ENCODE measurements at places on chromosomes 3 and 15.

- no peak for DNase-seq
Measured at GRCh38 chr15:32674681-32675080, 33.2 kb downstream of the SCG5 start.

DNA sequence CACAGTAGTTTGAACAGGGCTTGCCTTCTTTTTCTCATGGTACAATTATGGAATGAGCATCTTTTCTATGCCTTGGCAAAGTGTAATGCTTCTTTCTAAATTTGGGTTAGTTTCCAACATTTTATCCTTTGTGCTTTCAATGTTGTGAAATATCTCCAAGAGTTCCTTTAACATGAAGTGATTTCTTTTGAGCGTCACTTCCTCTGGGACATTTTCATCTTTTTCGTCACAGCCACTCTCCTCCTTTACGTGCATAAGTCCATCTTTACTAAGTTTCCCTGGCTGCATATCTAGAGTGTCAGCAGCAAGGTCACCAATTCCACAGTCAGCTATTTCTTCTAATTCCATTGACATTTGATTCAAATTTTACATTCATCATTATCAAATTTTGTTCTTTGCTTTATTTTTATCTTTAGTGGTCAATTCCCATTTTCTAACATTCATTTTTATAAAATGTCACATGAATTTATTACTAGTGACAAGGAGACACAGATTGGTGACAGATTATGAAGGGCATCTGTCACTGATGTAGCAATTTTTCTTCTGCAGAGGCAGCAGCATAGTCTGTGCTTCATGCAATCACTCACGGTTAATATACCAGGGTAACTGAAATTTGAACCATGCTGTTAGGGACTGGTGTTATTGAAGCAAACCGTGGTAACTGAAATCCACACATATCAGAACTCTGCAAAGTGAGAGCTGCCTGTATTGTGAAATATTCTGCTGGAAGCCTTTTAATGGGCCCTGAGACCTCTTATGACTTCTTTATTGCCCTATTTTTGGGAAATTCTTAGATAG, 126.5 kb upstream of the THBS1 start:
- DNase-seq: no peak

GRCh38 chr3:83033133-83033532, 1271.7 kb upstream of the GBE1 start:
- no peak for DNase-seq

DNA sequence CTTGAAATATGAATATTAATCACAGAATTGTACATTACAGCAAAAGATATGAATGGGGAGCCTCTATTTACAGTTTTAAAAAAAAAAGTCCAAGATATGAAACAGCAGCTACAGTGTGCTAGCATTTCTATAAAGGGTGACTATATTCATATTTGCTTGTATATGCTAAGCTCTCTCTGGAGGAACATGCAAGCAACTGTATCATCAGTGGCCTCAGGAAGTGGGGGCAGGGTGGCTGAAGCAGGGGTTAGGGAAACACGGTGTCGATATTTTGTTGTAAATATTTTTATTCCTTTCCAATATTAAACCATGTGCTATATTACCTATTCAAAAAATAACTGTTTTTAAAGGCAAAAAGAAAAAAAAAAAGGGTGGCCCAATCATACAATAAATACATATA, 2.3 kb downstream of the UACA start:
- no peak for DNase-seq

GRCh38 chr3:29140666-29141065, 140.2 kb upstream of the RBMS3 start:
- DNase-seq: no peak

- no peak for DNase-seq
Measured at GRCh38 chr15:92035961-92036360, 182.5 kb downstream of the SLCO3A1 start.

DNA sequence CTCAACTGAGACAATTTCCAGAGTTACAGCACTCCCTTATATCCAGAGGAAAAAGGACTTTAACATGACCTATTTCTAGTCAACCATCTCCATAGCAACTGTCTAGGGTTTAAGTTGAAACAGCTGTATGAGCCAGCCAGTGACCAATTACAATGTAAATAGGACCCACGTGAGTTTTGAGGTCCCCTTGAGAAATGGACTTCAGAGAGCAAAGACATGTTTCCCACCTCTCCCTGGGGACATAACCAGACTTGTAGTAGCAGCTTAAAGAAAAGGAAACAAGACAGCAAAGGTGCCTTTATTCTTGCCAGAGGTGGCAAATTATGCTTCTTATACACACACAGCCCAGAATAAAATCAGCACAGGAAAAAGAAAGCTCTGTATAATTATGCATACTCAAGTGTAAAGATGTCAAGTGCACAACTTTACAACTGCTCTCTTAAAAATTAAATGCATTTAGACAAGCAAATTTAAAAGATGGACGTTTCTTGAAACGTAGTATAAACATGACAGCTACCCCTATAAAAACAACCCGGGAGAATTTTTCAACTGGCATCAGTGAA, 40.2 kb downstream of the SUMF1 start:
- DNase-seq: no peak

GRCh38 chr3:71680603-71681002, 44.6 kb downstream of the EIF4E3 start:
- DNase-seq: no peak

- no peak for DNase-seq
Measured at GRCh38 chr3:41419809-41420208, 220.5 kb downstream of the CTNNB1 start.

DNA sequence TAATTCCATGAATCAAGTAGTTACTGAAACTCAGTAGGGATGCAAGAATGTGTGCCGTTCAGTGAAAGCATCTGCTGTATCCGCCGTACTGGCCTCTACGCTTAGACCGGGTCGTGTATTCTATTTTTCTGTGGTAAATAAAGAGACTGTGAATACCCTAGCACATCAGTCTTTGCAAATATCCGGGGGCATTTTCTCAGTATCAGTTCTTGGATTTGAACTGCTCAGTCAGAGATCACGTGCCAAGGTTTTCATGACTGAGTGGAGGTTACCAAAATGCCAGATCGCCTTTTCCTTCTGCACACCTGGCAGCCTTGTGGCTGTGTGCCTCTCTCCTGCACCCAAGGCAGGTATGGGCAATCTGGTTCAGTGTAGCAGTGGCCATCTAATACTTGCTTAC, 377.0 kb downstream of the OCA2 start:
- no peak for DNase-seq

DNA sequence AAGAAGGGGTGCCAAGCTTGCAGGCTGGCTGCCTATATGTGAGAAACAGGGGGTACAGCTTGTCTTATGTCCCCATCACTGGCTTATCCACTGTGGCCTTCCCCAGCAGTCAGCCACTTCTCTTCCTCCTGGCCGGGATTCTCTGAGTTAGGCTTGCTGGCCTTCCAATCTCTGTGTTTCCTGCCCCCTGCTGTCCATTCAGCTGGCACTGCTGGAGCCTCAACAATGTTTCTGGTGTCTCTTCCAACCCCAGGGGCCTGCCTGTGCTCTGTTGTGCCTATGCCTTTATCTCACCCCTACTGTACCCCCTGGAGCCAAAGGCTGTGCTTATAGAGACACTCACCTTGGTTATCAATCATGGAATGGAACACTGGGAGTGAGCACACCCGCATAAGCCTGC, 36.5 kb downstream of the ANAPC13 start:
- no peak for DNase-seq

- no peak for DNase-seq
Measured at GRCh38 chr3:127720161-127720823, 47.5 kb downstream of the ABTB1 start.

GRCh38 chr15:80800067-80800466, 20.9 kb downstream of the CEMIP start:
- DNase-seq: no peak

GRCh38 chr15:70420086-70420947, 322.6 kb upstream of the TLE3 start:
- DNase-seq: no peak

DNA sequence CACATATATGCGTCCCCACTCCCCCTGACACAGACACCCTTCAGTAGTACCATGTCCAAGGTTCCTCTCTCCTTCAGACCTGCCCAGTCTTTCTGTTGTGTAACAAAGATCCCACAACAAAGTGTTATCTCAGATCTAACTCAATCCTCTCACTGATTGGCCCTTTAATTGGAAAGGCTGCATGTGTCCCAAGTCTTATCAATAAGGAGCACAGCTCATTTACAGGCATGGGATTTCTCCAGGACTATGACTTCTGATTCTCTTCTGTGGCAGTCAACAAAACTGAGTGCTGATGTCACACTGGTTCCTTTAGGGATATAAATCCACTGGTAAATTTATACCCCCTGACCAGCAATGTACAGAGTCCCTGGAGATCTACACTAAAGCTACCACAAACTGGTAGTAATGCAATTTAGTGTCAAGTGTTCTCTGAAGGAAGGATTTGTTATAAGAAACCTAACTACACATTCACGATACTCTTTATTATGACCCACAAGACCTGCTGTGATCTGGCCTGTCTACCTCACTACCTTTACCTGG, 28.1 kb downstream of the CLK3 start:
- no peak for DNase-seq

DNA sequence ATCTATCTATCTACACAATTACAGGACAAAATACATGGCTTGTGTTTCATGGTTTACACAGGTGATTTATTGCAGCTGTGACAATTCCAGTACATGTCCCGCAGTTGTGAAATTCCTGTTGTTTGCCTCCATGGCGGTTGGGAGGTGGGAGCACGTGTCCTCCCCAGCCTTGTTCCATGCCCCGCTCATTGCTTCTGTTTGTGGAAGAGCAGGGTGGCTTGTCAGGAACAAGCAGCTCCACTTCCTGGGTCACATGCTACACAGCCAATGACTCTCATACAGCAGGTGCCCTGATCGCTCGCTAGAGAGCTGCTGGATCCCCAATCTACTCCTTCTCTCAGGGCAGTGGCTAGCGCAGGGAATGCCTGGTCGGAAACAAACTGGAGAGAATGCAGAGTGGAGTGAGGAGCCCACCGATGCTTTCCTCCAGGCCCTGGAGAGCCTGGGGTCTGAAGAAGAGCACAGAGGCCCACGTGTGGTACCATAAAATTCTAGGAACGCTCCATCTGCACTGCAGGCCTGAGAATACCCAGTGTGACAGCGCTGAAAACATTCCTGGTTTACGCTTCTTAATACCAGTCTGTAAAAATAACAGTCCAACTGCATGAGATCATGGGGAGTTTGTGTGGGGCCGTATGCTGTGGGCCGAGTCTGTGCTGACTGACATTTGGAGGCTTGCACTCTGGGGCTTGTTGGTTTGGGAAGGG, 270.6 kb upstream of the RGMA start:
- no peak for DNase-seq

- DNase-seq: no peak
Measured at GRCh38 chr3:187770224-187770623, 25.0 kb upstream of the BCL6 start.

DNA sequence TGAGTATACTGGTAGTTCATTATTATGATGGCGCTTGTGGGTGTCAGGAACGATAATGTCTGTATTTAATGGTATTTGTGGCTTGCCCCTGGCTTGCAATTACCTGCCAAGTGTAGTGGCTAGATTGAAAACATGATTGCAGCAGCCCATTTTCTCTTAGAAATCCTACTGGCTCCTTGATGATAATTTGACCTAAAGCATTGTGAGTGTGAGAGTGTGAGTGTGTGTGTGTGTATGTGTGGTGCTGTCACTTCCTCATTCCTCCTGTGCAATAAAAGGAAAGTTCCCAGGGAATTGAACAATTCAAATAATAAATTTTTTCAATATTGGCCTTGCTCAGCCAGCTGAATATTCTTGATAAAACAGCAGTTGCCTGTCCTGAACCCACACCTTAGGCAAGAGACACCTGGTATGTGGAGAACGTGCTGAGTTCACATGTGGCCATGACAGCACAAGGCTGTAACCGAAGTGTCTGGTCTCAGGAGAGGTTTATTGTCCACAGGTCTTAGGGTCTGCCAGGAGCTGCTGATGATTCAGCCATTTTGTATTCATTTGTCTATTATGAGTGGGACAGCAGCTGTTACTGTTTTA, 193.3 kb downstream of the CD47 start:
- DNase-seq: no peak

GRCh38 chr15:59230531-59231055, 23.9 kb downstream of the LDHAL6B start:
- DNase-seq: no peak

GRCh38 chr15:71804695-71805470, 5.5 kb upstream of the NR2E3 start:
- DNase-seq: no peak

DNA sequence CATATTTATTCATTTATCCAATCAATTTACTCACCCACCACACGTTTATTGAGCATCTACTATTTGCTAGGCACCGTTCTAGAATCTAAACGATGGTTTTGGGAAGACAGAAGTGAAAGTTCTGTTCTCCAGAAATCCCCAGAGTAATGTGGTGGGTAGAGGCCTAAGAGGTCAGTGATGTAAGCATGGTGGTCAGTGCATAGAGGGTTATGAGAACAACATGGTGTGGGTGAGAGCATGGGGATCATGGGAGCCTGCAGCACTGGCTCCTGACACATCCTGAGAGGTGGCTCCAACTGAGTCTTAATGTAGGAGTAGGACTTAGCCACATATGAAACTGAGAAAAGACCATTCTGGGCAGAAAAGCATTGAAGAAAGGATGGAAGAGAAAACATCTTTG, 85.3 kb upstream of the TNFAIP8L3 start:
- no peak for DNase-seq

DNA sequence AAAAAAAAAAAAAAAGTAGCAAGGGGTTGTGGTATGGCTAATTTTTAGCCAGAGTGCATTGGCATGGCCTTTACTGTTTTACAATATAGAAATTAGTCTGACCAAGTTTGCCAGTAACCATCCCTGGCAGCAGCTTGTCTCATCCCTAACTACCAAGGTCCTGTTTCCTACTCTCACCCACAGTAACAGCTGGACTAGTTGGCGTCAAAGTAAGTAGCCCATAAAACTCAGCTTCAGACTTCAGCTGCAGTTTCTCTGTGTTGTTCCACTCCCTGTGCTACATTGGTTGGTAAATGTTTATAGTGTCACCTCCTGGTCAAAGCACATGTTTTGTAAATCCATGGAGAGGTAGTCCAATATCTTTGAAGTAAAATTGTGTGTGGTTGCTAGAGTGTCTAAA, 691.3 kb downstream of the ZPLD1 start:
- DNase-seq: no peak

DNA sequence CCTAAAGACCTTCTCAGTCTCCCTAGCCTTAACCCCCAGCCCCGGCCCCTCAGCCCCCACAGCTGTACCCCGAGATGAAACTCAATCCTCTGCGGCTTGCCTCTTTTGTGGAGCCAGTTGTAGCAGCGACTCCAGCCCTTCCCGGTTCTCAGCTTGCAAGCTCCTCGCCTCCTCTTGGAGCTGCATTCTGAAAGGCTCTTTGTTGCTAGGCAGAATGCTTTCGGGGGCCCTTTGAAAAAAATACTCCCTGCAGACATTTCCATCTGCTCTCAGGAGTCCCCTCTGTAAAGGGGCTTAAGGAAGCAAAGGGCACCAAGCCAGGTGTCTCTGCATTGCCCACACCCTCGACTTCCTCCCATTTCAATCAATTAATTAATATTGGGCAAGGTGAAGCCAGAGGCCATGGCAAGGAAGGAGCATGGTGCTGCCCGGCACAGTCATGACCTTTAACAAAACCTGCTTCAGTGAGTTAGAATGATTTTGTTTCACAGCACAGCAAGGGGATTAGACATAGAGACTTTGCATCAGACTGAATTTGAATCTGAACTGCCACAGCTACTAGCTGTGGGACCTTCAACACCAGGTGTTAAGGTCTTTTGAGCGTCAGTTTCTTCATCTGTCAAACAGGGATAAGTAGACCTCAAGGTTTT, 65.5 kb downstream of the SRGAP3 start:
- no peak for DNase-seq

- DNase-seq: no peak
Measured at GRCh38 chr3:151382671-151383070, 1.9 kb downstream of the P2RY12 start.

Data from activated naive CD8-positive, alpha-beta T cell treated with anti-CD3 and anti-CD28 coated beads, Interleukin-2, amount 50 U/mL, for 24 hours (primary cell).